Heart left ventricle (tissue), 16 donors: ENCODE measurements at places on chromosomes 2 and 18. TPM values are rescaled to one million over a fixed set of nuclear protein-coding genes. Genes with fewer than 3 reads are reported as not detected.

- no peaks in the 10 kb centered on the region for H3K27me3 ChIP-seq
- H3K36me3 ChIP-seq, result no peaks in the 10 kb centered on the region
- H3K4me1 ChIP-seq, result no peaks in the 10 kb centered on the region
- H3K27ac ChIP-seq, result no peak overlapping the region
- DNase-seq, result peak; percentile 13
- no peak overlapping the region for H3K4me3 ChIP-seq
These were observed 36.4 kb downstream of the CACNB4 start for GRCh38 chr2:152062125-152063091.

- H3K27ac ChIP-seq, result no peak overlapping the region
- H3K27me3 ChIP-seq, result no peaks in the 10 kb centered on the region
- H3K36me3 ChIP-seq, result no peaks in the 10 kb centered on the region
- DNase-seq, result no peak
These were observed 501.6 kb upstream of the GCFC2 start for GRCh38 chr2:76211991-76212985.

- H3K36me3 ChIP-seq, result no peaks in the 10 kb centered on the region
- no peak for DNase-seq
- no peak overlapping the region for H3K27ac ChIP-seq
- no peaks in the 10 kb centered on the region for H3K27me3 ChIP-seq
- no peaks in the 10 kb centered on the region for H3K4me1 ChIP-seq
These were observed 28.7 kb downstream of the CYP26B1 start for GRCh38 chr2:72118951-72119350.

The NPHP1 gene
- total RNA-seq, result 6.9 TPM

The POTEE gene
- total RNA-seq, result not detected

- H3K36me3 ChIP-seq, result no peaks in the 10 kb centered on the region
- DNase-seq, result no peak
- no peak overlapping the region for H3K4me3 ChIP-seq
These were observed 221.4 kb upstream of the PXDN start for GRCh38 chr2:1965726-1966125.

DNA sequence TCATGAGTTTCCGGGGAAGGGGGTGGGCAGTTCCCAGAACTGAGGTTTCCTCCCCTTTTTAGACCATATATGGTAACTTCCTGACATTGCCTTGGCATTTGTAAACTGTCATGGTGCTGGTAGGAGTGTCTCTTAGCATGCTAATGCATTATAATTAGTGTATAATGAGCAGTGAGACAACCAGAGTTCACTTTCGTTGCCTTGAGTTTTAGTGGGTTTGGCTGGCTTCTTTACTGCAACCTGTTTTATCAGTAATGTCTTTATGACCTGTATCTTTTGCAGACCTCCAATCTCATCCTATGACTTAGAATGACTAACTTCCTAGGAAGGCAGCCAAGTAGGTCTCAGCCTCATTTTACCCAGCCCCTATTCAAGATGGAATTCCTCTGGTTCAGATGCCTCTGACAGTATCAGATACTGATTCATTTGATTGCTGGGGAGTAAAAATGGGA, 447.3 kb downstream of the XIRP2 start:
- H3K27ac ChIP-seq, result no peak overlapping the region
- no peaks in the 10 kb centered on the region for H3K36me3 ChIP-seq
- no peak overlapping the region for H3K4me3 ChIP-seq
- no peaks in the 10 kb centered on the region for H3K27me3 ChIP-seq
- DNase-seq, result no peak
- no peaks in the 10 kb centered on the region for H3K4me1 ChIP-seq

The POU3F3 gene
- not detected for total RNA-seq

The ELOA2 gene
- not detected for total RNA-seq

The CD8B2 gene
- total RNA-seq, result not detected

GRCh38 chr2:68974946-68975665, 670 bp downstream of the GKN1 start:
- DNase-seq, result no peak
- no peaks in the 10 kb centered on the region for H3K4me1 ChIP-seq
- no peak overlapping the region for H3K4me3 ChIP-seq
- no peak overlapping the region for H3K27ac ChIP-seq

DNA sequence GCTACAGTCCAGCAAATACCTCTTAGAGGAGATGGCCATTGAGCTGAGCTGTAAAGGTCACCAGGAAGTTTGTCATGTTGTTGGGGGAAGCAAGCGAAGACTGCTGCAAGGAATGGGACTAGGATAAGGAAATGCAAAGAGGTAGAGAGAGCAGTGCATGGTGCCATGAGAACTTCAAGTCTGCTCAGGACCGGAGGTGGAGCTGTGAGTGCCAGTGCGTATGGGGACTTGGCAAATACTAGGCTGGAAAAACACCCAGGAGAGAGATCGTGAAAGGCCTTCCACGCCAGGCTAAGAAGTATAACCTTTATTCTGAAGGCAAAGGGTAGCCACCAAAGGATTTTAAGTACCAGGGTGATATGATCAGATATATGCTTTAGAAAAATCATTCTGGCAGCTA, 71.3 kb downstream of the MEIS1 start:
- H3K4me1 ChIP-seq, result peaks cover 19% of the 10 kb centered on the region
- H3K27me3 ChIP-seq, result no peaks in the 10 kb centered on the region
- H3K27ac ChIP-seq, result no peak overlapping the region
- no peak overlapping the region for H3K4me3 ChIP-seq
- DNase-seq, result no peak
- H3K36me3 ChIP-seq, result no peaks in the 10 kb centered on the region

GRCh38 chr18:42028247-42028832, 73.3 kb downstream of the PIK3C3 start:
- H3K4me3 ChIP-seq, result no peak overlapping the region
- no peak for DNase-seq
- no peaks in the 10 kb centered on the region for H3K4me1 ChIP-seq
- no peak overlapping the region for H3K27ac ChIP-seq
- no peaks in the 10 kb centered on the region for H3K27me3 ChIP-seq

GRCh38 chr2:111208639-111209038, 87.9 kb downstream of the BCL2L11 start:
- H3K4me3 ChIP-seq, result no peak overlapping the region
- no peaks in the 10 kb centered on the region for H3K4me1 ChIP-seq
- H3K27me3 ChIP-seq, result no peaks in the 10 kb centered on the region
- H3K36me3 ChIP-seq, result no peaks in the 10 kb centered on the region

GRCh38 chr18:2657788-2658458, 2.4 kb downstream of the SMCHD1 start:
- peak overlapping the region; percentile 88 for H3K4me3 ChIP-seq
- no peaks in the 10 kb centered on the region for H3K27me3 ChIP-seq
- DNase-seq, result no peak
- no peaks in the 10 kb centered on the region for H3K36me3 ChIP-seq
- H3K4me1 ChIP-seq, result peaks cover 44% of the 10 kb centered on the region

GRCh38 chr2:9311488-9311887, 104.9 kb downstream of the ASAP2 start:
- DNase-seq, result peak; percentile 60
- H3K27ac ChIP-seq, result peak overlapping the region; percentile 66
- no peaks in the 10 kb centered on the region for H3K27me3 ChIP-seq
- H3K4me1 ChIP-seq, result peaks cover 7% of the 10 kb centered on the region

The MC2R gene
- total RNA-seq, result not detected

The CASP8 gene
- total RNA-seq, result 3.7 TPM

DNA sequence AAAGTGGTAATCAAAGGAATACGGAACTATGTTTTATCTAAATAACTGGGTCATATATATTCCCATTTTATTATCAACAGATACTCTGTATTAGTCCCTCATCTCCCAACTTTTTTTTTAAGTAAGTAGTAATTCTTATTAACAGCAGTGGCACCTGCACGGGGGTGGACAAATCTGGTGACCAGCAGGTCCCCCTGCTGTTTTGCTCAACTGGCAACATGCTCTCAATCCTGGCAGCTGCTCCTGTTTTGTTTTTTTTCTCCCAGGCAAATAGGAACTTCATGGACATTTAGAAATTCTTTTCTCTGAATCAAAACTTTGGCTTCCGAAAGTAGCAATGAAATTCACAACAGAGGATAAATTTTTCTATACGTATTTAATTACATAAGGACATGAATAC, 193.5 kb downstream of the SS18 start:
- DNase-seq, result no peak
- H3K36me3 ChIP-seq, result no peaks in the 10 kb centered on the region
- H3K4me3 ChIP-seq, result no peak overlapping the region
- H3K27me3 ChIP-seq, result no peaks in the 10 kb centered on the region

The CREB1 gene
- 39.1 TPM for total RNA-seq

The UGT1A4 gene
- not detected for total RNA-seq

GRCh38 chr18:38619129-38619528, 1053.5 kb upstream of the CELF4 start:
- H3K27ac ChIP-seq, result no peak overlapping the region
- H3K4me3 ChIP-seq, result no peak overlapping the region
- H3K4me1 ChIP-seq, result peaks cover 3% of the 10 kb centered on the region
- H3K36me3 ChIP-seq, result no peaks in the 10 kb centered on the region
- DNase-seq, result no peak

DNA sequence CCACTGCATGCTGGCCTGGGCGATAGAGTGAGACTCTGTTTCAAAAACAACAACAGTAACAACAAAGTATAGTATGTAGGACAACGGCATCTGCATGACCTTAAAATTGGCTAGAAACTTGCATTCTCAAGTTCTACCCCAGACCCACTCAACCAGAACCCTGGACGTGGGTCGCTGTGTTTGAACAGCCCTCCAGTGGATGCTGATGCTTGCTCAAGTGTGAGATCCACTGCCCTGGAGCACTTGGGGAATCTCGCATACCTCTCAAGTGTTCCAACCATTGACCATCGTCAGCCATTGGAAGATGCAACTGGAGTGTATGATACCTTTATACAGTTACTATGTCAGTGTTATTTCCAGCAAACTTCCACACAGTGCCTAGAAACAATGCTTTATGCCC, 435.9 kb downstream of the DCDC2C start:
- no peaks in the 10 kb centered on the region for H3K36me3 ChIP-seq
- no peak for DNase-seq
- no peak overlapping the region for H3K4me3 ChIP-seq
- no peak overlapping the region for H3K27ac ChIP-seq
- no peaks in the 10 kb centered on the region for H3K4me1 ChIP-seq
- H3K27me3 ChIP-seq, result no peaks in the 10 kb centered on the region

- DNase-seq, result peak; percentile 89
- H3K4me1 ChIP-seq, result peaks cover 11% of the 10 kb centered on the region
- H3K4me3 ChIP-seq, result peak overlapping the region; percentile 45
- H3K27ac ChIP-seq, result no peak overlapping the region
- H3K36me3 ChIP-seq, result no peaks in the 10 kb centered on the region
These were observed 5.5 kb upstream of the SFT2D3 start for GRCh38 chr2:127695491-127696472.

DNA sequence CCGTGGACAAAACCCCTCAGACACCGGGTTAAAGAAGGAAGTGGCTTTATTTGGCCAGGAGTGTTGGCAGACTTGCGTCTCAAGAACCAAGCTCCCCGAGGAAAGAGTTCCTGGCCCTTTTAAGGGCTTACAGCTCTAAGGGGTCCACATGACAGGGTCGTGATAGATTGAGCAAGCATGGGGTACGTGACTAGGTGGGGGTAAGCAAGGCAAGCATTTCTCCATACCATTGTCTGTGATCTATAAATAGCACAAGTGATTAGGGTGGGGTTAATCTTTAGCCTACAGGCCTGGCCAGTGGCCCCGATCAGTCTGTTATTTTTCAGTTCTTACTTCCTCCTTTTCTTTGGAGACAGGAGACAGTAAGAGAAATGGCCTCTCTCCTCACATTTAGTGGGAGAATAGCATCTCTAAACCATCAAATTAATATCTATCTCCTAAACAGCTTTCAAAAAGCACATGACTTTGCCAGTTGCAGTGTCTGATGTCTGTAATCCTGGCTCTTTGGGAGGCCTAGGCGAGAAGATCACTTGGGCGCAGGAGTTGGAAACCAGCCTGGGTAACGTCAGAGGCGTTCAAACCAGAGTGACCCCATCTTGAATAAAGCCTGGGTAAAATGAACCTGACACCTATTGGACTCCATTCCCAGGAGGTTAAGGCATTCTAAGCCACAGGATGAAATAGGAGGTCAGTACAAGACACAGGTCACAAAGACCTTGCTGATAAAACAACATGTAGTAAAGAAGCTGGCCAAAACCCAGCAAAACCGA, 18.3 kb upstream of the CNOT11 start:
- H3K27ac ChIP-seq, result no peak overlapping the region
- no peak overlapping the region for H3K4me3 ChIP-seq
- H3K4me1 ChIP-seq, result peaks cover 5% of the 10 kb centered on the region
- no peak for DNase-seq
- H3K27me3 ChIP-seq, result no peaks in the 10 kb centered on the region
- H3K36me3 ChIP-seq, result no peaks in the 10 kb centered on the region

GRCh38 chr18:78980279-78980771, 707 bp downstream of the SALL3 start:
- no peaks in the 10 kb centered on the region for H3K4me1 ChIP-seq
- DNase-seq, result no peak
- H3K36me3 ChIP-seq, result no peaks in the 10 kb centered on the region
- H3K4me3 ChIP-seq, result peak overlapping the region; percentile 20
- H3K27me3 ChIP-seq, result peaks cover 85% of the 10 kb centered on the region

The OXER1 gene
- total RNA-seq, result 0.79 TPM

DNA sequence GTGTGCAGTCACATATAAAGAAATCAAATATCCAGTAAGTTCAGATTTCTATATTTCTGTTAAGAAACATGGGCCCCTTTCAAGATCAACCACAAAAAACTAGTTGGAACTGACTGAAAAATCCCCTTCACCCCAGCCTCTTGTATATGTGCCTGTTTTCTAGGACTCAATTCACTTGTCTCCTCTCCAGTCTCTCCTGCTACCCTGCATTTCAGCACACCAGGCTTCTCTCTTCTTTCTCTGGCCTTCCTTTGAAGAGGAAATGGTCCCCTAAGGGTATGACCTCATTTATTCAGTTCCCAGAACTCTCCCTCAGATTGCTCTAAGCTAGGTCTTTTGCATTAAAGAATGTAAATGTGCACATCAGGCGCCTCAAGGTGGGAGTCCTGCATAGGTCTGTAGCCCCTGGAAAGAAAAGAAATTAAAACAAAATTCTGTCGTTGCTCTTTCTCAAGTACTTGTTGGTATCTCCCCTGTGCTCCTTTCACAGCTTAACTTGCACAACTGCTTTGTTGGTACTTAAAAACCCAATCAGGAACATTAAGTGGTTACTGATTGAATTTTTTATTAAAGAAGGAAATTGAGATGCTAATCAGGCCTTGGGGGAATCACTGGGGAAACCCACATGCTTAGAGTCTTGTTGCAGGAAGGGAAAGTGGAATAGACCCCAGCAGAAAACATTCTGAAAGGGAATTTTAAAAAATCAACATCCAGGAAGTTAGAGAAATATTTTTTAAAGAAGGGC, 278.4 kb downstream of the AGPS start:
- H3K27ac ChIP-seq, result no peak overlapping the region
- no peaks in the 10 kb centered on the region for H3K27me3 ChIP-seq
- no peaks in the 10 kb centered on the region for H3K4me1 ChIP-seq
- no peak overlapping the region for H3K4me3 ChIP-seq

The CTAGE1 gene
- not detected for total RNA-seq

The ASAP2 gene
- total RNA-seq, result 16.5 TPM

DNA sequence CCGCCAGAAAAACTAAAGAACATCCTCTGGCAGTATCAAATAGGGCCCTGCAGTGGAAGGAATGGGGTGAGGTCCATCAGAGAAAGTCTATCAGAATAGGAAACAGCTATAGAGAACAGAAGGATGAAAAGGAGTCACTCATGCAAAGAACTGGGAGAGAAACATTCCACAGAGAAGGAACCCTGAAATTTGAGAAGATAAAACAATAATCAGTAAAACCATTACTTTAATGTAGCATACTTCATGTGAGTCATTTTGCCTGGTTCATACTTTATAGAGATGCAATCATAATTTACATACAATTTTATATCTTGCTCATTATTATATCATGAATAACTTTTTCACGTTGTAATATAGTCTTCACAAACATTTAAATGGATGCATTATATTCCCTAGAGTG, 402.2 kb downstream of the NCKAP5 start:
- no peaks in the 10 kb centered on the region for H3K27me3 ChIP-seq
- H3K36me3 ChIP-seq, result no peaks in the 10 kb centered on the region
- H3K4me3 ChIP-seq, result no peak overlapping the region
- no peak for DNase-seq
